Erythroblast (primary cell): ENCODE measurements at places on chromosomes 1 and 21.

- DNase-seq: no peak
Measured at GRCh38 chr1:205842229-205842628, 7.7 kb downstream of the PM20D1 start.

GRCh38 chr1:64388336-64388735, 81.6 kb upstream of the CACHD1 start:
- peak; percentile 69 for DNase-seq

GRCh38 chr1:155981266-155982088, 3.1 kb upstream of the ARHGEF2 start:
- DNase-seq: peak; percentile 77

DNA sequence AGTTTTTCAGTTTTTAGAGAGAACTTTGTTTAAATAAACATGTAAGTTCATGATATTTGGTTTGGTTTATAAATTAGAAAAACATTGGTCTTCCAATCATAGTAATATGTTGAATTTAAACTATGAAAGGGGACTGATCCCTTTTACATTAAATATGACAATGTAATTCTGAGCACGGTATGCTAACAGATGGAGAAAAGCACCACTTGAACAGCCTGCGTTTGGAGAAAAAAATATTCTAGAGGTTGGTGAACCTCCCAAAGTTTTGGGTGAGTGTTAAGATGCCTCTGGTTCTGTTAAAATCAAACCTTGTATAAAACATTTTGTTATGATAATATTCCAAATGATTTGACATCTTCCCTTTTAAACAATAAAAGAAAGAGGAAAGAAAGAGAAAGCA, 123.9 kb downstream of the SDCCAG8 start:
- no peak for DNase-seq

DNA sequence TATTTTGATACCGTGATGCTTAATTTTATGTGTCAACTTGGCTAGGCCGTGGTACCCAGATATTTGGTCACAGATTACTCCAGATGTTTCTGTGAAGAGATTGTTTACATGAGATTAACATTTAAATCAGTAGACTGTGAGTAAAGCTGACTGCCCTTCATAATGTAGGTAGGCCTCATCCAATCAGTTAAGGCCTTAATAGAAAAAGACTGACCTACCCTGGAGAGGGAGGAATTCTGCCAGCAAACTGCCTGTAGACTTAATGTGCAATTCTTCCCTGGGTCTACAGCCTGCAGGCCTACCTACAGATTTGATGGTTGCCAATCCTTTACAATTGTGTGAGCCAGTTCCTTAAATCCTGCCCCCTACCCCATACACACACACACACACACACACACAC, 4.3 kb downstream of the SETSIP start:
- no peak for DNase-seq

DNA sequence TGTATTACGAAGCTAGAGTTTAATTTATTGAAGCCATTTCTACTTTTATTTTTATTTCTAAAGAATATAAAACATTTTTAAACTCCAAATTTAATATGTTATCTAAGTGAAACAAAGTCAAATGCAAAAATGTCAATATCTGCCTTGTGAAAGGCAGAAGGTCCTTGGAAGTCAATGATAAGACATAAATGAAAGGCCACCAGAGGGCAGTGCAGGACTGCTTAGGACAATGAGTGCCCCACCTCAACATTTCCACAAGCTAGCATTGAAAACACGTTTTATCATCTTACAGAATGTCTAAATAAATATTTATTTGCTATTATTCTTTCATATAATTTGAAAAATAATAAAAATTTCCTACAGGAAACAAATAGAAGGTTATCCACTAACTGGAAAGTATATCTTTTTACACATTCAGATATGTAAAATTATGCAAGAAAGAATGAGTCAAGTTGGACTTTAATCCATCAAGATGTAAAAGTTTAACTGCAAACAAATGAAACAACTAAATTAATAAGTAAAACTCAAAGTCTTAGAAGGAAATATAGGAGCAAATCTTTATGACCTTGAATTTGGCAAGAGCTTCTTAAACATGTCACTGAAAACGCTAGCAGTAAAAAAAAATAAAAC, 140.1 kb upstream of the FMN2 start:
- peak; percentile 82 for DNase-seq

DNA sequence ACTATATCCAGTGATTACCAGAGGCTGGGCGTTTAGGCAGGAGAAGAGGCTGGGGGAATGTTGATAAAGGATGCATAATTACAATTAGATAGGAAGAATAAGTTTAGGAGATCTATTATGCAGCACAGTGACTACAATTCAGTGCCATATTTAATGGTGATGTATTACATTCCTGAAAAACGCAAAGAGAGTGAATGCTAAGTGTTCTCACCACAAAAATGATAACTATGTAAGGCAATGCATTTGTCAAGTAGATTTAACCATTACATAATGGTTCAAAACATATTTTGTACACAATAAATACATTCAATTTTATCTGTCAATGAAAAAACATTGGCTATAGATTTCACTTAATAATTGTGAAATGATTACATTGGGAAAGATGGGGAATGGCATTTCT, 548.9 kb downstream of the NUF2 start:
- DNase-seq: no peak

GRCh38 chr1:159188375-159188788, 16.3 kb upstream of the ACKR1 start:
- peak; percentile 70 for DNase-seq

- no peak for DNase-seq
Measured at GRCh38 chr1:201750934-201751333, 78.0 kb upstream of the IPO9 start.

DNA sequence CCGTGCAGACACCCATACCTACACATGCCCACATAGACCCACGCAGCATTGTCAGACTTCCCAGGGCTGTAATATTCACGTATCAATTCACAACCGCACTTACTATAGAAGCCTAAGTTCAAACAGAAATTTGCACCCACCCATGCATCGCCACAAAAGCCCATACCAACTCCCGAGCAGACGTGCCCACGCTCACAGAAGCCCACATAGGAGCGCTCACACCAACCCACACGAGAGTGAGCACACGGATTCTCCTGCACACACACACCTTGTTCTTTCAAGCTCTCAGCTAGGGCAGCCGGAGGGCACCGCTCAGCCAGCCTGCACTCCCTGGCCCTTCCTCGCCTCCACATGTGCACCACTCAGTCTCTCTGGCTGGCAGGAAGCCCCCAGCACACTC, 4.6 kb downstream of the MFAP2 start:
- no peak for DNase-seq

GRCh38 chr1:60745484-60745883, 336.9 kb upstream of the NFIA start:
- no peak for DNase-seq

- DNase-seq: no peak
Measured at GRCh38 chr1:20076223-20076622, 6.2 kb downstream of the PLA2G5 start.

DNA sequence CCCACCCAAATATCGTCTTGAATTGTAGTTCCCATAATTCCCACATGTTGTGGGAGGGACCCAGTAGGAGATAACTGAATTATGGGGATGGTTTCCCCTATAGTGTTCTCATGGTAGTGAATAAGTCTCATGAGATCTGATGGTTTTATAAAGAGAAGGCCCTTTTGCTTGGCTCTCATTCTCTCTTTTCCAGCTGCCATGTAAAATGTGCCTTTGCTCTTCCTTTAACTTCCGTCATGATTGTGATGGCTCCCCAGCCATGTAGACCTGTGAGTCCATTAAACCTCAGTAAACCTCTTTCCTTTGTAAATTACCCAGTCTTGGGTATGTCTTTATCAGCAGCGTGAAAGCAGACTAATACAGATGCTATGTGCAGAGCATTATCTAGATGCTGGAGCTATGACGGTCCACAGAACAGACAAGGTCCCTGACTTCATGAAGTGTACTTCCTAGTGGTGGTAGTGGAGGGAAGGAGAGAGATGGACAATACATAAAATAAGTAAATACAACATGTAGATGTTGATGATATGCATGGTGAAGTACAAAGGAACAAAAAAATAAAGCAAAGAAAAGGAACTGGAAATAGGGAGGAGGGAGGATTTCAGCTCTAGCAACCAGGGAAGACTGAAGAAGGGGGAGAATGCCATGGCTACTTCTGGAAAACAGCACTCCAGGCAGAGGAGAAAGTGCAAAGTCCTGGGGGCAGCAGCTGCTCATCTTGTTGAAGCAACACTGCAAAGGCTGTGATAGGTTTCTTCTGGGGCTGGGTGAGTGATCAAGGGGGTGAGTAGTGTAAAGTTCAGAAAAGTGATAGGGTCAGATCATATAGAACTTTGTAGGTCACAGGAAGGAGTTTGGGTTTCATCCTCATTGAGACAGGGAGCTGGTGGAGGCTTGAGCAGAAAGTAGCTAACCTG, 6.8 kb upstream of the RCAN1 start:
- no peak for DNase-seq

- DNase-seq: no peak
Measured at GRCh38 chr1:74623716-74624115, 49.9 kb downstream of the ERICH3 start.
